Activated T-helper 2 cell treated with anti-CD3 and anti-CD28 coated beads, Interferon-gamma antibody, Interleukin-2, Interleukin-4, amounts not matched to agents 10 μg/mL and 5 μg/mL and 100 μg/mL, durations not matched to agents 14 hours and 24 hours and 36 hours (primary cell): ENCODE measurements at places on chromosomes 3 and 15. TPM values are rescaled to one million over a fixed set of nuclear protein-coding genes. Genes with fewer than 3 reads are reported as not detected.

TRH gene
- total RNA-seq = not detected in 2 replicates

CLSTN2 gene
- total RNA-seq = not detected in 2 replicates

LINS1 gene
- total RNA-seq = 39.2 and 46.8 TPM in 2 replicates

IL12A gene
- total RNA-seq = 0.53 and 0.87 TPM in 2 replicates

SLC30A4 gene
- 0.74 and 1.0 TPM in 2 replicates for total RNA-seq

TMEM158 gene
- total RNA-seq = 1.7 and 1.9 TPM in 2 replicates

KLHL6 gene
- 29.5 and 29.7 TPM in 2 replicates for total RNA-seq

ITPKA gene
- 4.7 and 5.7 TPM in 2 replicates for total RNA-seq

CFAP100 gene
- total RNA-seq = not detected in 2 replicates

FANCD2OS gene
- not detected in 2 replicates for total RNA-seq

POMGNT2 gene
- total RNA-seq = 3.9 and 4.1 TPM in 2 replicates

GRCh38 chr3:196145468-196146262 is 63.8 kb upstream of the TFRC start:
- no peak for DNase-seq

DNA sequence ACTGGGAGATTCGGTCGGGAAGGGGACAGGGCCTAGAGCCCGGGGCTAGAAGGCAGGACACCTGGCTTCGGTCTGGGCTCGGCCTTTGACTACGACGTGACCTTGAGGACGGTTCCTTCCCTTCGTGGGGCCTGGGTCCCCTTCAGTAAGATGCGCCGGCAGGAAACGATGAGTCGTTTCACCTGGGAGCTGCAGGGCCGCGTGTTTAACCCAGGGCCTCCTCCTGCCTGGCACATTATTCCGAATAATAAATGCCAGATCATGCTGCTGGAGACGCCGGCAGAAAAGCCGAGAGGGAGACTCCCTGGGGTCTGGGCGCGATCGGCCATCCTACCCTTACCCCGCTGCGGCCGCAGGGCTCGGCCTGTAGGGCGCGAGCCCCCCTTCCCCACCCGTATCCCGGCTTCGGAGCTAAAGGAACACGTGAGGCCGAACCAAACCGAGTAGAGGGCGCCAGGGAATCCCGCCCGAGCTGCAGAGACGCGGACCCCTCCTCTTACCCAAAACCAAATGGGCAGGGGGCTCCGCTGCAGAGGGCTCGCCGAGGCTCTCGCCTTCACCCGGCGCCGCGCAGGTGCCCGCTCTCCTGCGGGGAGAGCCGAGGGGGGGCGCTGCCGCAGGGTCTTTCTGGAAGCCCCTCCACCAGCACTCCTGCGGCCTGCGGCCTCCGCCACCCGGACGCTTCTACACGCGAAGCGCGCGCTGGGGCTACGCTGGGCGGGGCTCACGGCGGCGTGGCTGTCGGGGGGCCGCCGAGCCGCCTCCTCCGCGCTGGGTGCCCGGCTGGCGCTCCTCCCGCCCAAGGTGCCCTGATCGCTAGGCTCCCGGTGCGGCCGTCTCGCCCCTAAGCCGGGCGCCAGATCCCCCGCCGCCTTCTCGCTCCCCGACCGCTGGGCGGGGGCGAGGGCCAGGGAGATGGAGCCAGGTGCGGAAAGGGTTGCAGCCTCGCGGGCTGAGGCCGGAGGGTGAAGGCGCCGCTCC is at the start of gene BDH1:
BDH1 (minus strand) TSS at position 688 of the 981 bp plus-strand sequence. CDS start 9,525 bp downstream, outside the sequence.
- DNase-seq = peak; percentile 64

GRCh38 chr3:111786922-111787321 is 72.1 kb upstream of the PHLDB2 start:
- no peak for DNase-seq

DNA sequence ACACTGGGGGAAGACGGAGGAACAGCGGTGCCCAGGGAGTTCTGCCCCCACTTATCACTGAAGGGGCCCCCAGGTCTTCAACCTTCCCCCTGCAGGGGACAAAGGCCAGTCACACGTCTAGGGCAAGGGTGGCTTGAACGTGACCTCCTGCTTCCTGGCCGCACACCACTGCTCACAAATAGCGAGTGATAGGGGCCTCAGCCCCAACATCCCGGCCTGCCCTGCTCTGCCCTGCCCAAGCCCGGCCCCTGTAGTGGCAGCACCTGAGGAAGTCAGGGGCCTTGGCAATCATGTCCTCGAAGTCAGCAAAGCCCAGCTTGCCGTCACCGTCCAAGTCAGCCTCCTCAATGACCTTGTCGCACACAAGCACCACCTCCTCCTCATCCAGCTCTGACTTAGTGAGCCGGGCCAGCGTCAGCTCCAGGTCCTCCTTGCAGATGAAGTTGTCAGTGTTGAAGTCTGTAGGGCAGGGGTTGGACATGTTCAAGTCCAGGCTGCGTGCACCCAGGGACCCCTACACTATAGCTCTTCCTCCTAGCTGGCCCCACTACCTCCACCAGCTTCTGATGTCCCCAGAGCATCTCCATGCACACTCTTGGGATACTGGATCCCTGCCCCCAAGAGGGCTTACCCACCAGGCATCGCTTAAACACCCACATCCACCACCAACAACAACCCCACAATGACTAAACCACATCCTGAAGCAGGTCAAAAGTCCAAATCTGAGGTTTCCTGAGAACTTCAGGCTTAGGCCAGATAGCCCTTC is 13.3 kb downstream of the SH2D7 start:
- no peak for DNase-seq

DNA sequence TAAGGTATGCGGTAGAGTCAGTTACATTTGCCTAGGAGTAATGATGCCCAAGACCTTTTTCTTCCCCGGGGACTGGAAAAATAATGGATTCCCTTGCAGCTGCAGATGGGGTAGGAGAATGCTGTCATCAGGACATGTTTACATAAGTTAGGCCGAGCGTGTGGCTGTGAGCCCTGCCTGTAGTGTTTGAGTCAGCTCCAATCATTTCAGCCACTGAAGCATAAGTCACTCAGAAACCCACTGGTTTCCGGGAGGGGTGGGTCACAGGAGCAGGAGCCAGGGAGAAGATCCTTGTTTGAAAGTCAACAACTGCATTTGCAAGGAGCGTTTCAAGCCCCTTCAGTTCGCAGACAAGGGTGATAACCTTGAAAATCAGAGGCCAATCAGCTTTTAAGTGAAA is 562.3 kb downstream of the MCTP2 start:
- no peak for DNase-seq

DNA sequence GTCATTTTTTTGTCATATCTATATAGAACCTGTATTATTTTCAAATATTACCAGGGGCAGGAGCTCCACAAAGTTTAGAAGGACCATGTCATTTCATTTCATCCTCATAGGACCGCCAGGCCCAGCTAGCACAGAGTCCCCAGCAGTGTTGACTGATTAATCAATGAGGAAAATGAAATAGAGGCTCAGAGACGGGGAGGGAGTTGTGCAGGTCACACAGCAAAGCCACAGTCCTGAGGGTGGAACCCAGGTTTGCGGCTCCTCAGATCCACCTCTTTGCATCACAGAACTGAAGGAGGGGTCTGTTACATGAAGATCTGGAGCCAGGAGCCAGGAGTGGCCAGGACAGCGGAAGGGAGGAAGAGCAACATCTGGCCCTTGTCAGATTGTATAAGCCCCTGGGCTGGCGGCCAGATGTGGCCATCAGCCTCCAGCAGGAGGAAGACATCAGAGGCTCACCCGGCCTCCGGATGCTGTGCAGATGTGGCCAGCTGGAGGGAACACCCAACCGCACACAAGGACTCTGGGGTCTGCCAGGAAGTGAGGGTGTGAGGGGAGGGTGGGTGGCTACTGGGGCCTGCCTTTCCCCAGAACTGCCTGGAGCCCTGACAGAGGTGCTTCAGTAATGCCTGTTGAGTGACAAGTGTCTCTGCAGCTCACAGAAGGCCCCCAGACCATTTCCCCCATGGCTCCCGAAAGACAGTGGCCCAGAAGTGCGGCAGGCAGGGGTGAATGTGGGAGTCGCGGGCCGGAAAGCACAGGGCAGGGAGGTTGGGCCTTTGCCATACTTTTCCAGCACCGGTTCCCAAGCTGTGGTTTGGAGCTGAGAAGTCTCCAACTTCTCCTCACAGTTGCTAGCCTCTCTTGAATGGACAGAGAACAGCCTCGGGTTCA is 21.3 kb downstream of the EFCC1 start:
- DNase-seq = no peak

DNA sequence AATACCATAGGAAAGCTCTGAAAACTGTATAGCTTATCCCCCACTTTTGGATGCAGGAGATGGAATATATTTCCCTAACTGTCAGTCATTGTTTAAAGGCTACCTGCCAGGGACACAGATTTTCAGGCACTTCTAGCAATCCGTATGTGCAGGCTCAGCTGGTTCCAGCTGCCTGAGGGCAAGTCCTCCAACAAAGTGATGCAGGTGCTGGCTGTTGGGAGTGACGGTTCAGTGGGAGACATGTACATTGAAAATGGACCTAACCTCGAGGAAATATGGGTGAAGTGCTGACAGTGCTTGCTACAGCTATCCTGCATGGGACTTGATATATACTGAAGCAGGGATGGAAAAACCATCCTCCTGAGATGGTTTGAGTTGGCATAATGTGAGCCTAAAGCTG is 153.1 kb upstream of the GAP43 start:
- no peak for DNase-seq

- no peak for DNase-seq
Observed at GRCh38 chr3:81872566-81872965, 111.1 kb upstream of the GBE1 start.

- no peak for DNase-seq
Observed at GRCh38 chr3:37330466-37330865, 156.1 kb upstream of the LRRFIP2 start.

DNA sequence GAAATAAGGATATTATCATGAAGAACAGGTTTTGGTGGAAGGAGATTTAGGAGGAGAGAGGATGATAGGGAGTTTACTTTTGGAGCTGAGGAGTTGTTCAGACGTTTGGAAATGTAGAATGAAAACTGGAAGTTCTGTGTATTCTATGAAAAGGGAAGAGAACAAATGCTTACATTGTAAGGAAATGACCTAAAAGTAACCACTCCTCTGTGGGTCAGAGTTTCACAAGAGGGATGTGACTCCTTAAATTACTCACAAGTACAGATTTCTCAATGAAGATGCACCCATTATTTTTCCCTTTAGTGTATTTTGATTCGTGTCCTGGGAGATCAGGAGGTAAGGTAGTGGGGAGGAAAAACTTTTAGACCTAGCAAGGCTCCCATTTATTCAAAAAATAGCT is 4.0 kb downstream of the RNF13 start:
- no peak for DNase-seq

DNA sequence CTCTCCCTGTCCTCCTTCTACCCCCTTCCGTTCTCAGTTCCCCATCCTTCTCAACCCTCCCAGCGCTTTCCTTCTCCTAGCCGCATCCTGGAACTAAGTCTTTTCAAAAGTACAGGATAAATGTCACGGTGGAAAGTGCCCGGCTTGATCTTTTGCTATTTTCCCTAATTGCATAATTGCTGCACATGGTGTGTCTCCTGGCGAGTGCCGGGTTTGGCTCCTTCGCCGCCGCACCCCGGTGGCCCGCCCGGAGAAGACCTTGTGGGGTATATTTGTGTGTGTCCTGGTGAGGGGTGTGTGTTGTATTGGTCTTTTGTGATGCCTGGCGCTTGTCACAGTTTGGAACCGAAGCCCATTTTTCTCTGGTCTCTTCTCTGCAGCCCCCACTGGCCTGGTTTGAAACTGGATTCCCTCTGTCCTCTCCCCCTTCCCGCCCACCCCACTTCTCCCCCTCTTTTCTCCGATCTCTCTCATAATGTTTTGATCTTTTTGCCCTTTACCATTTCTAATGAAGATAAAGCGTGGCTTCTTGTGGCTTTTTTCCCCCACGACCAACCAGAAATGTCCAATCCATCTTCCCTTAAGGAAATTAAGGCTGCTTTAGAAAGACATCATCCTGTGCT is 692 bp downstream of the UBE2E2 start:
- no peak for DNase-seq

- no peak for DNase-seq
Observed at GRCh38 chr3:131804565-131805133, 230.2 kb downstream of the CPNE4 start.

DNA sequence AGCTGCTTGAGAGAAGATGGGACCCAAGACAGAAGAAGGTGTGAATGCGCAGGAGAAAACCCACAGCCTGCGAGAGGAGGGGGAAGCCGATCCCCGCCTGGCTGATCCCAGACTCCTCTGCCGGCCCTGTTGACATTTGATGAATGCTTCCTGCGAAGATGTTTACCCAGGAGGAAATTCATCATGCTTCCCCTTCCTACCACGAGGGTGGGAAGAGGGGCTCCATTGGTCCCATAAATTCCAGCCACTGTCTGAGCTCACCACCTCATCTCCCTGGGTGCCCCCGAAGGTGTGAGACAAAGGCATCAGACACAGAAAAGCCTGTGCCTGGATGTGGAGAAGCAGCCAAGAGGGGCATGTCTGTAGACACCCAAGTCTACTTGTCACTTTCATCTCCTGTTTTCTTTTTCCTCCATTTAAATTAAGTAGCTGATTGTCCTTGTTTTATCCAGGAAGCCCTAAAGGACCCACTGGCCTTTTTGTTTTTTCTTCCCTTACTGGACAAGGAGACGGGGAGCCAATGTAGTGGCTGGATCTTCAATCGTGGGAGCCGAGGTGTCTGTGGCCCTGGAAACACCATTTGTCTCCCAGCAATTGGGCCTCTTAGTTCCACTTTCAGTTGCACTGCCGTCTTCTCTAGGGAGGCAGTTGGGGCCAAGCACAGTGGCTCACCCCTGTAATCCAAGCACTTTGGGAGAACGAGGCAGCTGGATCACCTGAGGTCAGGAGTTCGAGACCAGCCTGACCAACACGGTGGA is 95.3 kb upstream of the HES1 start:
- DNase-seq = no peak

- DNase-seq = no peak
Observed at GRCh38 chr15:69601711-69602504, 149.3 kb downstream of the RPLP1 start.

DNA sequence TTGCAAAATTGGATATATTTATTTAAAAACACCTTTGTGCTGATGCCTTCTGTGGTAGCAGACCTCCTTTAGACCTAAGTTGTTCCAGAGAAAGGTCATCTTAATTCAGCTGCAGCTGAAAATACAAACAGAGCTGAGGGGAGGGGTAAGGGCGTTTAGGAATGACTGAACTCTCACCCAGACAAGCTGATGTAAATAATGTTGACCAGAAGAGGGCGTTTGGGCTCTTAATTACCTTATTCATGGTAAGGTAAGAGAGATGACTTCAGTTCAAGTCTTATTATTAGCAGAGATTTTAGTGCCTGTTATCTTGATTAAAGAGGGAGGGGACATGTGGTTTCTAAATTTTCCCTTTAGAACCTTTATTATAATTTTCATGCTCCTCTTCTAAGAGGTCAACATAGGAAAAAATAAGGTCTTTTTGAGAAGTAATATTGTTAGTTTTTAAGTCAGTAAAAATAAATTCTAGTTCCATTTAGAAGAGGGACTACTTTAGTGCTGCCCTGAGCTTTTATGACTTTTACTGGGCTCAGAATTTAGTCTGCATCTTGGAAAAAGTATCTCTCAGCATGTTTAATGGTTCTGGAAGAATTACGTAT is 46.3 kb downstream of the GPR171 start:
- no peak for DNase-seq

DNA sequence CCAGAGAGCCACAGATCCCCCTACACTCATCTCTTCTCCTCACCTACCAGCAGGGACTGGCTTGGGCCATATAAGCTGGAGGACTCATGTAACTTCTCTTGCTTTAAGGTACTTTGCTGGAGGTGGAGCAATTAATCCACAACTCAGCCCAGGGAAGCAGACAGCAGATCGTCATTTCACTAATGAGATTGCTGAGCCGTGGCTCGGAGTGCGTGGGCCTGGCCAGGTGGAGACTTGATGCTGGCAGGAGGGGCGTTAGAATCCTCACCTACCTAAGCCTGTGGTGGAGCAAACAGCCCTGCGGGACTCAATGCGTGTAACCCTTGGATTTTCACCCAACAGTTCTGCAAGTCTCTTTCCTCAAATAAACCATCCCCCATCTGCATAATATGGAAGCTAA is 253.2 kb downstream of the RORA start:
- DNase-seq = no peak

GRCh38 chr15:38554354-38554753 is 10.3 kb downstream of the RASGRP1 start:
- no peak for DNase-seq
